ENCODE measurements at places on chromosomes 11 and 22.
A peak's percentile ranks its signal among the peaks of the same experiment; 100 is the strongest.

DNA sequence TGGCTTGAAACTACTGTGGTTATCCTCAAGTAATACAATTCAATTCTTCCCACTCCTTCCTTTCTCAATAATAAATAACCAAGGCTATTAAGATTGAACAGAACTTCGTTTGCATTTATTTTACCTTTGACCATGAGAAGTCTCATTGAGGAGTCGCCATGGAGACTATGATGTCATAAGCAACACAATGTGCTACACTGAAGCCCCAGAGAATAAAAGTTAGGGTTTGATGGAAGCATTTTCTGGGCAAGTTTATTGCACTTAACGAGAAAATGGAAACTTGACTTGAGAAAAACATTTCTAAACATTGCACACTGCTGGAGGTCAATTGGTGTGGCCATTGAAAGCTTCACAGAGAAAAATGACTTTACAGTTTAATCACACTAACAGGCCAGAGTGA, 121.5 kb downstream of the FAM76B start:
- no peak for DNase-seq

- DNase-seq = no peak
Observed at GRCh38 chr11:81135570-81135969, 1598.1 kb downstream of the FAM181B start.

GRCh38 chr11:57778318-57779037, 16.9 kb downstream of the CTNND1 start:
- no peak for DNase-seq

GRCh38 chr22:39325392-39325932, 6.0 kb upstream of the RPL3 start:
- DNase-seq = no peak

DNA sequence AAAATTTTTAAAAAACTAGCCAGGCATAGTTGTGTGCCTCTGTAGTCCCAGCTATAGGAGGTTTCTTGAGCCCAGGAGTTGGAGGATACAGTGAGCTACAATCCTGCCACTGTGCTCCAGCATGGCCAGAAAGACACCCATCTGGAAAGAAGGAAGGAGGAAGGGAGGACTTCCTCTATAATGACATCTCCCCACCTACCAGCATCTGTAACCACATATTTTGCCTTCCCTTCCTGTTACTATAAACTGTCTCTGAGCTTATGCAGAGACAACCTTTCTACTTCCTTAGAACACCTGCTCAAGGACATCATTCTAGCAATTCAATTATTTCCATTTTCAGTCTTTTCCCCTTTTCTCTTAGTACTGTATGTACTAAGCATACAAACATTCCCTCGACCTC, 2.2 kb upstream of the NUP160 start:
- DNase-seq = peak; percentile 25

DNA sequence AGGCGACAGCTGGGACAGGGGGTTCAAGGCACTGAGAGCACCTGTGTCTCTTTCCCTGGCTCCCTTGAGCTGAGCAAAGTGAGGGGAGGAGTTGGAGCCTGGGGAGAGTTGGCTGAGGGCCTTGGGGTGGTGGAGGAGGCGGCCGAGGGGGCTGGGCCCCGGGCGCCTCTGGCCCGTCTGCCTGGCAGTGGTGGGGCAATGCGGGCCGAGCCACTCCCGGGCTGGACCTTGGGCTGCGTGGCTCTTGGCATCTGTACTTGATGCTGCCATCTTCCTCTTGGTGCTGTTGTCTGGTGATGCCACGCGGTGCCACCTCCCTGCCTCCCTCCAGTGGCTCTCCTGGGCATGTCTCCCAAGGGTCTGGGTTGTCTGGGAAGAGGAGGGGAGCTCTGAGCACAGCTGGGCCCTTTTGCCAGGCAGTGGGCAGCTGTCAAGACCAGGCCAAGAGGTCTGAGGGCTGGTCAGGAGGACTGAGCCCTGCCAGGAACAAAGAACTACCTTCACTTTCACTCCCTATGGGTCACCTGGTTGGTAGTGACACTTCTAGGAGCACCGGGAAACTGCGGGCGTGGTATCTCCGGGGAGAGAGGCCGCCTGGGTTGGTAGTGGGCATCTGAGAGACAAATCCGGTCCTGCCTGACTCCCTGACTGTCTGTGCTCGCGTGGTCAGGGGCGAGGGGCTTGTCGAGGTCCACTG, 1.3 kb downstream of the GRIK4 start:
- no peak for DNase-seq

DNA sequence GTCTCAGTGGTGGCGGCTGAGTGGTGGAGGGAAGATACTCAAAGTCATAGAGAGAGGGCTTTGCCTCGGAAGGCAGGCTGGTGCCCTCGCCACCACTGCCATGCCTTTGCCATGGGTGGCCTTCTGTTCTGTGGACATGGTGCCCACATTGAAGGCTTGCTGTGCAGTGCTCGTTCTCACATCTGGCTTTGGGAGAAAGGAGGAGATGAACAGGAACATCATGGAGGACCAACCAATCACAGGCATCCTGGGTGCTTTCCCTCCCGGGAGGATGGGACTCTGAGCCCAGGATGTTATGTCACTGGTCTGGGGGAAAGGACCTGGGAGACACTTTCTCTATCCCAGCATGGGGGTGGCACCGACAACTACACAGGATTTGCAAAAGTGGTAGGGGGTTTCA, 82.3 kb upstream of the NARS2 start:
- no peak for DNase-seq

DNA sequence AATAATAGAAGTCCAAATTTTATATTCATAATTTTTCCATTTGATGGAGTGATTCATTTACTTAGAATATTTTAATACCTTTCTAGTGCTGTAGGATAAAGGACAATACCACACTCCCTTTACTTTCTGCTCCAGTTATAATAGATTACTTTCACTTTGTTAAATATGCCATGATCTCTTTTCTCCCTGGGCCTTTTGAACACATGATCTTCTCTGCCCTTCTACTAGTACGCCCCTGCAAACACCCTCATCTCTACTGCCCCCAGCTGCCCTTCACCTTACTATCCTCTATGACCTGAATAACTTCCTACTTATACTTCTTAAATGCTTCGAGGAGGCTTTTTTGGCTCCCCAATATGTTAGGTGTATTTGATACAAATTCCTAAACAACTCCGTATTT, 177.3 kb downstream of the GUCY1A2 start:
- DNase-seq = no peak
